ENCODE measurements at places on chromosomes 6 and 20. TPM values are rescaled to one million over a fixed set of nuclear protein-coding genes. Genes with fewer than 3 reads are reported as not detected.

GRCh38 chr6:166599205-166599604, 12.7 kb upstream of the RAMACL start:
- no peak for DNase-seq

- no peak for DNase-seq
Measured at GRCh38 chr20:32570401-32571190, 14.5 kb downstream of the NOL4L start.

DNA sequence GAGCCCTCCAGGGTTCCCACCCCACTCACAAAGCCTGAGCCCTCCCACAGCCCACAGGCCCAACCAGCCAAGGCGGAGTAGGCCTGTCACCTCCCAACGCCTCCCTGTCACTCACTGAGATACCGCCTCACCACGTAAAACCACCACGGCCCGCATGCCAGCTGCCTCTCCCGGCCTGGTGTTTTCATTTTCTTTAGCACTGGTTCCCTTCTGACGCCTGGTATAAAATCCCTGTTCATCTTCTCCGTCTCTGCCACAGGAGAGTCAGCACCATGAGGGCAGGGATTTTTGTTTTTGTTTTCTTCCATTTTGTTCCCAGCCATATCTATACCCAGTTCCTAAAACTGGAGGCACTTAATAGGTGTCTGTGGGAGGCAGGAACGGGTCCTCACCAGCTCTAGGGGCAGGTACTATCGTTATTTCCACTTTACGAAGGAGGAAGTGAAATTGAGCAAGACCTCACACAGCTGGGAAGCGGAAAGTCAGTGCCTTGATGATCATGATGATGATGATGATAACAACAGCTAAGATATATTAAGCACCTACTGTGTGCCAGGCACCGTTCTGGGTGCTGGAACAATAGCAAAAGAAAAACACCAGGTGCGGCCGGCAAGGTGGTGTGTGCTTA, 58.6 kb downstream of the SNAI1 start:
- no peak for DNase-seq

- no peak for DNase-seq
Measured at GRCh38 chr6:44731485-44732095, 344.1 kb downstream of the CDC5L start.

DNA sequence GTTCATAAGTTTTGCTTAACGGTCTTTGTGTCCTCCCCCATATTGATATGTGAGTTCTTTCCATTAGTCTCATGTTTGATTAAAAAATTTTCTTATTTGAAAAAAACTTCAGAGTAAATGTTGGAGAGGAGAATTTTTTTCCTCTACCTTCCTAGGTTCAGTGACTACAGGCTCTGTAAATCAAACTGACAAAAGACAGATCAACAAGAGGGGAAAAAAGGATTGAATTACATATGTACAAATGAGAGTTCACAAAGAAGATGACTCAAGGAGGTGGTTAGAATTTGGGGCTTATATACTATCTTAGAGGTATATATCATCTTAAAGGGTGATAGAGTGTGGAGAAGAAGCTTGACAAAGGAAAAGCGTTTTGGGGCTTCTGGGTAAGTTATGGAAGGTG, 5.6 kb downstream of the TMC2 start:
- DNase-seq: no peak

The CCHCR1 gene
- polyA plus RNA-seq: 34.3 TPM

DNA sequence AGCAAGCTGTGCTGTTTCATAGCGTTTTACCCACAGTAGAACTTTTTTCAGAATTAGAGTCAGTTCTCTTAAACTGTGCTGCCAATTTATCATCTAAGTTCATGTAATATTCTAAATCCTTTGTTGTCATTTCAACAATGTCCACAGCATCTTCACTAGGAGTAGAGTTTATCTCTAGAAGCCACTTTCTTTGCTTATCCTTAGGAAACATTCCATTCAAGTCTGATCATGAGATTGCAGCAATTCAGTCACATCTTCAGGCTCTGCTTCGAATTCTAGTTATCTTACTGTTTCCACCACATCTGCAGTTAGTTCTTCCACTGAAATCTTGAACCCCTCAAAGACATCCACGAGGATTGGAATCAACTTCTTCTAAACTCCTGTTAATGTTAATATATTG, 12.5 kb downstream of the CTNNBL1 start:
- DNase-seq: no peak

DNA sequence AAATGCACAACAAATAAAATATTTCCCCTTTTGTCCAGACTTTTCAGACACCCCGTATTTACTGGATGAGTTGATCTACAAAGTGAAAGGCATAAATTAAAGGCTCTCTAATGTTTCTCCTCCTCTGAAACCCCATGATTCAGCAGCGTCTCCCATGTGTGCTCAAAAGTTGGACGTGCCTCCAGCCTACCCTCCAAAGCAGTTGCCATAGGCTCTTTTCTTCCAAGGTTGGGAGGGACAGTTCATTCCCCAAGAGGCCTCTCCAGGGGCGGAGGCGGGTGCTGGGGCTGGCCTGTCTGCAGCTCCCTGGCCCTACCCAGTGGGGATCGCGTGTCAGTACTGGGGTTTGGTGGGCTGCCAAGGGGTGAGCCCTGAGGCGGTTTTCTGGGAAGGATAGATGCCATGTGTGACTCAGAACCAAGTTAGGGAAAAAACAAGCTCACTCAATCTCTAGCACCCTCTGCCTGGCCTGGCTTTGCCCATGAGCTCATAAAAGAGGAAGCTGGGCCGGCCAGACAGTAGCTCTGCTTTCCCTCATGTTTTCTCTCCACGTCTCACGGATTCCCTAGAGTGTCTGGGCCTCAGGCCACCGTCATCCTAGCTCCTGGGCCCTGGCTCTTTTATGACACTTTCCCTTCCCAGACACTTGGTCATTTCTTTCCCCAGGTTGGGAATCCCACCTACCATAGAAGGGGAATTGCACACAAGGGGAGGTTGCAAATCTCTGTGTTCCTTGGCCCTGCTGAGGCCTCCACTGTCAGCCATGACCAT, 8.0 kb upstream of the IER3 start:
- peak; percentile 71 for DNase-seq

- DNase-seq: no peak
Measured at GRCh38 chr6:13436399-13437217, 50.8 kb downstream of the GFOD1 start.

The OTOR gene
- polyA plus RNA-seq: not detected

- DNase-seq: no peak
Measured at GRCh38 chr20:61902221-61902869, 163.3 kb downstream of the TAF4 start.

DNA sequence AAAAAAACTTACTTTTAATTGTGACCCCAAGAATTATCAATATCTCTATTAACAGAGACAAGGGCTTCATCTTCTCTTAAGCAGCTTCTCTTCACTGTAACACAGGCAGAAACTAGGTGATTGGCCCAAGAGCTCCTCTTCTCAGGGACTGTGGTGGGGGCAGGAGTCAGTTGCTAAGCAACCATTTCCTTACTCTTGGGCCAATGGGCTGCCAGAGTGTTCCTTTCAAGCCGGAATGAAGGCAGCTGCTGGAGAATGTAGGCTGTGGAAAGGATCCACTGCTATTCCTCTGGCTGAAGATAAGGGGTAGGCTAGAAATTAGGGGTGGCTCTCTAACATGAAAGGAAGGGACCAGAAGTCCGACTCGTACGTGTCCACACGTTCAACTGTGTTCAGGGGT, at the start of gene SEL1L2:
Gene SEL1L2, minus strand, starts transcription at position 150 of the 400 bp plus-strand sequence. Its CDS starts 80 bp downstream, at position 70.
- no peak for DNase-seq

GRCh38 chr6:140319209-140319608, 944.8 kb upstream of the CITED2 start:
- DNase-seq: no peak

GRCh38 chr6:129342243-129342642, 367.7 kb downstream of the ARHGAP18 start:
- DNase-seq: peak; percentile 21

The BTN1A1 gene
- 0.18 TPM for polyA plus RNA-seq

GRCh38 chr6:101203664-101204063, 189.8 kb upstream of the GRIK2 start:
- DNase-seq: no peak

DNA sequence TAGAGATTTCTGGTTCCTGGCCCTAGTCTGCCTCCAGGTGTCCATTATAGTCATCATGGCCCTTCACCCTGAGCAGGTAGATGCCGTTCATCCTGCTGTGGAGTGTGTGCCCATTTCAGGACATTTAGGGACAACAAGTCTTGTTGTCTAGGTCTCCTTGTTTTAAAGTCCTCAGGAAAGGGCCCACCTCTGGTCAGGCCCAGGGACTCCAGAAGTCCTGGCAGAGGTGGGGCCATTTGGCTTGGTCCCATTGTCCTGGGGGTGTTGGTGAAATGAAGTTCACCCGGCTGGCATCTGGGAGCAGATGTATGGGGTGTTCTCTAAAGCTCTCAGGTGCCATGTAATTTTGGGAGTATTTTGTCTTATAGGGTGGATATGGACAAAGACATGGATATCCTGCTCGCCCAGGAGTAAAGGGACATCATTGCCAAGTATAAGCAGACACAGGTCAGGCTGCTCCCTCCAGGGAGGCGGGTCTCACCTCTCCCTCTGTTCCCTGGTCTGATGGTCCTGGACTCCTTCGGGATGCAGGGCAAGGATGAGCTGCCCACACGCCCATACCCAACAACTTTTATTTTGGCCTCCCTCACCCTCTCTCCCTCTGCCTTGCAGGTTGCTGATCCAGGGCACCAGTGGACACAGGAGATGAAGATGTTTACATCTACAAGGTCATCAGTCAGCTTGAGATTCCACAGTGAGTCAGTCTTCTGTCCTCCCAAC, 31.7 kb upstream of the MAS1L start:
- no peak for DNase-seq

- no peak for DNase-seq
Measured at GRCh38 chr6:89542081-89542857, 96.3 kb downstream of the LYRM2 start.

GRCh38 chr6:17986656-17987446, 584 bp downstream of the KIF13A start:
- peak; percentile 50 for DNase-seq

DNA sequence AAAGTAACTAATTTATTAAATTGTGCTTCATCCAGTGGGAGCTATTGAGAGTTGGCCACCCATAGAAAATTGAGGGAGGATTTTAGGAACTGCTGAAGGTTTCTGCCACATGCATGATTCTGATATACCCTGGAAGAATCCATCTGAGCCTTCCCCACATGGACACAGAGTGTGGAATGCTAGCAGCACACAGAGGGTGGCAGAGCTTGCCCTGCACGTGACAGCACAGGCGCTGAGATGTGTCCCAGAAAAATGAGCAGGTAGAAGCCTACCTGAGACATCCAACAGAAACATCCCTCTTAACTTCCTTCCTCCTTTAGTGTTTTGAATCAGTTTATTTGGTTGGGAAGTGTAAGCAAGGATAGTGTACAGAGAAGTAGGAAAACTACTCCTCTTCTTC, 96.9 kb downstream of the MTHFD1L start:
- no peak for DNase-seq

DNA sequence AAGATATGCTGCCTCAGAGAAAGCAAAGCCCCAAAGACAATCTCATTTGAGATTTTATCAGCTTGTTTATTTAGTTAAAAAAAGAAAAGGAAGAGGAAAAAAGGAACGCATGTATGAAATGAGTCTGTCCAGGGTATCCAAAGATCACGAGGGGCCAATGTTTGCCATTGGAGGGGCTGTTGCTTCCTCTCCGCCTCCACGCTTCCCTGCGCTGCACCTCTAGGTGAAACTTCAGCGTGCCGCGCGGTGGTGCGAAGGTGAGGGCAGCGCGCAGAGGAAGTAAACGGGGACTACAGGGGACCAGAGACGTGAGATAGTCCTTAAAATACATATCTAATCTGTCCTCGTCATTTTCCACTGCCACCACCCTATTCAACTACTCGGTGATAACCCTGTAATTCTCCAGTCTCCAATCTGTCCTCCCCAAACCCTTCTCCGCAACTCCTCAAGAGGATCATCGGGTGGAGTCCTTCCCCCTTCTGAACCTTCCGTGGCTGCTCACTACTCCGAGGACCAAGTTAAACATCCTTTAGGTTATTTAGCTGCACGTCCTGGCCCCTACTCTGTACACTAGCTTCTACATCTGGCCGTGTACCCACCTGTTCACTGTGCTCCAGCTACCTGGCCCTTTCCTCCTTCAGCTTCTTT, 1.1 kb upstream of the DCBLD1 start:
- no peak for DNase-seq

The RIOK1 gene
- 36.7 TPM for polyA plus RNA-seq

DNA sequence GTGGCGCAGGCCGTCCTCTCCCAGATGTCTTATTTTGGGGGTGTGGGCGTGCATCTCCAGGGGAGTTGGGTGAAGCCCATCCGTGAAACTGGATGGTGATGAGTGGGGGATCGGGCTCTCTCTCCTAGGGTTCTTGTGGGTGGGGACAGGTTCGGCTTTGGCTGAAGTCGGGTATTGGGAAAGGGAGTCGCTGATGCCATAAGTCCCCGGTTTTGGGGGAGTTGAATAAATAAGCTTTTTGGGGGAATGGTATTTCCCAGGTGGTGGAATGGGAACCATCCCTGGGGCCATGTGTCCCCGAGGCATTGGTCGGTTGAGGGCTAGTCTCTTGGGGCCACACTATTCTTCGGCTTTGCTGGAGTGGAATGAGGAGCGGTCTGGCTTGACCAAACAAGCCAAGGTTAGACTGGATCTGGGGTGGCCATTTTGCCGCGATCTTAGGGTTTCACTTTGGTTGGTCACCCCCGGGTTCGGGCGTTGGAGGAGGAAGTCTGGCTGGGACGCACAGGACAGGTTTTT, 481 bp downstream of the ZNF133 start:
- no peak for DNase-seq

GRCh38 chr20:12847872-12848271, 160.9 kb upstream of the SPTLC3 start:
- DNase-seq: peak; percentile 42

The IRF4 gene
- 0.27 TPM for polyA plus RNA-seq

- DNase-seq: peak; percentile 90
Measured at GRCh38 chr6:14440940-14441781, 323.6 kb downstream of the CD83 start.

GRCh38 chr20:49400904-49401303, 81.6 kb downstream of the KCNB1 start:
- no peak for DNase-seq

DNA sequence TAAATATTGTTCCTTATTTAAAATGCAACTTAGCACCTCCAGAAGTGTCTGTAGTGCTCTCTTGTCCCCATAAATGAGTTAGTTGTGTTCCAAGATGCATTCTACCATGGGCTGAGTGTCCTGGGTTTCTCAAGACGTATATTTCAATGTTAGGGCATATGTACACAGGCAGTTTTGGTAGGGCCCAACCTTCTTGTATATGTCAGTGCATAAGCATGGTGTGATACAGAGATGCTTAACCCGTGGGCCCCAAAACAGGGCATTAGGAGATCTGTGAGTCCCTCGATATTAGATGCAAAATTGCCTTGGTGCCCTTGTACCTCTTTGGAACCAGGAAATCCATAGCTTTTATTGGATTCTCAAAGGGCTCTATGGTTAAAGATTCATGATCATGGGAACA, 91.5 kb upstream of the HIVEP1 start:
- no peak for DNase-seq

GRCh38 chr20:57856658-57857057, 146.8 kb upstream of the PMEPA1 start:
- DNase-seq: no peak

The ILRUN gene
- 41.4 TPM for polyA plus RNA-seq

- no peak for DNase-seq
Measured at GRCh38 chr6:113480616-113481015, 376.5 kb upstream of the MARCKS start.
